Stimulated activated CD8-positive, alpha-beta memory T cell treated with anti-CD3 and anti-CD28 coated beads, Interleukin-7, amount 100 ng/mL, for 1 hour (primary cell): ENCODE measurements at places on chromosomes 1 and 21.

- DNase-seq = no peak
Measured at GRCh38 chr1:200755456-200755855, 16.8 kb downstream of the CAMSAP2 start.

DNA sequence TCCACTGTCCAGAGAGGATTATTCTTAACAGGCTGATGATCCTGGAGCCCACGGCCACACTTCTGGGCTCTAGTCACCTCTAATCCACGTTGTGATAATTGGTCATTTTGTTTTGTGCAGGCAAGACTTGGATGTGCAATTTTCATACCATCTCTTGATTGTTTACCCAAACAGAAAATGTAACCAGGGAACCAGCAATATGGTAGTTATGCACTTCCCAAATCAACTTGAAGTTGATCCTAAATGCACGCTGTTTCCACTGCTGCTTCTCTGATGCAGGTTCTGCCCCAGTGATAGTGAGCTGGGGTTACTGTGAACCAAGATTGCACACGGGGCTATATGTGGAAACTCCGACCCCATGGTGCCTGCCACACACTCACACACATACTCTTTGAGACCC lies 14.7 kb upstream of the KCNJ15 start:
- no peak for DNase-seq

GRCh38 chr1:118504221-118504644 lies 319.2 kb upstream of the SPAG17 start:
- no peak for DNase-seq

- no peak for DNase-seq
Measured at GRCh38 chr1:202578001-202578504, 132.2 kb downstream of the SYT2 start.

- DNase-seq = no peak
Measured at GRCh38 chr1:26280333-26281042, 602 bp downstream of the SH3BGRL3 start.

- DNase-seq = no peak
Measured at GRCh38 chr1:41329662-41330587, 31.3 kb upstream of the FOXO6 start.
